ENCODE measurements at places on chromosomes 1 and 21.

DNA sequence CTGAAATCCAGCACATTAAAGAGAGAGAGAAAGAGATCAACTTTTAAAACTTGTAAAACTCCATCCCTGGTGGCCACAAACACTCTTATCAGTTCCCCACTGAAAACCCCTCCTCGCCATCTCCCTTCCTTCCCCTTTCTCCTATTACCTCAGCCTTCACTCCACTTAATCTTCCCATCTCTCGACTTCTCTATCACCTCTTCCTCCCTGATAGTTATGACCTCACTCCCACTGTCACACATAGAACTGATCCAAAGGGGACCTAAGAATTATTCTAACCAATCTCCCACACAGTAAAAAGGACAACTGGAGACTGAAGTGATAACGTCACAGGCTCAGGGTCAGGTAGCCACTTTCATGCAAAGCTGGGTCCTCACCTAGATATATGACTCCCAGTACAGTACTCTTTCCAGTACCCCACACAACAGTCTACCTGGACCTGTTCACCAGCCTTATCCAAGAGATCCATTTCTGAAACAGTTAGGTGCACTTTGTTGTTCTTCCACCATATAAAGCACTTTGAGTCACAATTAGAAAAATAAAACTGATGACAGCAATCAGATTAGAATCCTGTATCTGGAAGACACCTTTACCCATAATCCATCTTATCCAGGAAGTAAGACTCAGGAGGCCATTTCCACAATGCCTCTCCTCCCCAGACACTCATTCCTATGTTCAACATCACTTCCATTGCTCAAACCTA lies 324.8 kb downstream of the SMYD3 start:
- no peak for DNase-seq

DNA sequence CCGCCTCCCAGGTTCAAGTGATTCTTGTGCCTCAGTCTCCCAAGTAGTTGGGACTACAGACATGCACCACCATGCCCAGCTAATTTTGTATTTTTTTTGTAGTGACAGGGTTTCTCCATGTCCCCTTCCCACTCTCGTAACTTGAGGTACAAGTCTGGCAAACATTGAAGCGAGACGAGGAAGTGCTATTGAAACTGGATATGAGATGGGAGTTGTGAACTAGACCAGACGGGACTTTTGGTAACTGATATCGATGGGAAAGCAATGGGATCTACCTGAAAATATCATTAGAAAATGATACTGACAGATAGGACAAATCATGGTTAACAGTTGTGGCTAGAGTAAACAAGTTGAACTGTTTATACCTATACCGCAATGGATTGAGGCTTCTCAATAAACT lies 95.2 kb upstream of the TRABD2B start:
- DNase-seq = no peak

DNA sequence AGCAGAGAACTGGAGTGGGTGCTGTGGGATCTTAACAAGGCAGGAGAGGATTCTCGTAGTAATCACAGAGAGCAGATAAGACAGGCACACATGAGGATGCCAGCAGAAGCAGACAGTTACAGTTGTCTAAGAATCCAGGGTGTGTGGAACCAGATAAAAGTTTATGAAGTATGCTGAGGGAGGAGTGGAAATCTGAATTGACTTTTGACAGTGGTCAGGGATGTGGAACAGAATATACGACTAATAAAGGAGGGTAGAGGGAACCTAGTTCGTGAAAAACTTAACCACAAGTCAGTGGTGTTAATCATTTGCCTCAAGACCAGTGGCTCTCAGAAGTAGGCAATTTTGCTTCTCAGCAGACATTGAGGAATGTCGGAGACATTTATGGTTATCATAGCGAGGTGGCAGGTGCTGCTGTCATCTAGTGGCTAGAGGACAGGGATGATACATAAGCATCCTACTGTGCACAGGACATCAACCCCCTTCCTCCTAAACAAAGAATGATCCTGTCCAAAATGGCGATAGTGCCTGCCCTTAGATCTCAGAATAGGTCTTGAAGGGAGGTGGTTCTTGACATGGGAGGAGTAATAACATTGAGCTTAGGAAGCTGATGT lies 3.0 kb downstream of the LRRC8D start:
- no peak for DNase-seq

- DNase-seq = no peak
These were observed 261.5 kb downstream of the GPATCH2 start for GRCh38 chr1:217369271-217369981.

DNA sequence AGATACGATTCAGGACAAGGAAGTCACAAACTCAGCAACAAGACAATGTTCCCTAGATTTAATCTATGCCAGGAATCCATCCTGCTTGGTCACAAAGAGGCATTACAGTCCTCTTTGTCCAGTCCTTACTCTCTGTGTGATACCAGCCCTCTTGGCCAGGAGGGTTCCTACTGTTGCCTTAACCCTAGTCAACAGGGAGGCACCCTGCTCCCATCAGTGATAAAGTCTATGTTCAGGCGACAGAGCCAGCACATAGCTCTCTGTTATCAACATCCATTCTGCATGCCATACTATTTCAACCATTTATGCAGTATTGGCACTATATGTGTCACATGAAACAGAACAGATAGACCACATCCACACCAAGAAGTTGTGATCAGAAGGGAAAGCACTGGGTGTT lies 4.4 kb upstream of the NPL start:
- no peak for DNase-seq

- DNase-seq = no peak
These were observed 78.0 kb upstream of the ATP5PO start for GRCh38 chr21:33993286-33994231.

- no peak for DNase-seq
These were observed 16.2 kb downstream of the MIER1 start for GRCh38 chr1:66940981-66941380.

DNA sequence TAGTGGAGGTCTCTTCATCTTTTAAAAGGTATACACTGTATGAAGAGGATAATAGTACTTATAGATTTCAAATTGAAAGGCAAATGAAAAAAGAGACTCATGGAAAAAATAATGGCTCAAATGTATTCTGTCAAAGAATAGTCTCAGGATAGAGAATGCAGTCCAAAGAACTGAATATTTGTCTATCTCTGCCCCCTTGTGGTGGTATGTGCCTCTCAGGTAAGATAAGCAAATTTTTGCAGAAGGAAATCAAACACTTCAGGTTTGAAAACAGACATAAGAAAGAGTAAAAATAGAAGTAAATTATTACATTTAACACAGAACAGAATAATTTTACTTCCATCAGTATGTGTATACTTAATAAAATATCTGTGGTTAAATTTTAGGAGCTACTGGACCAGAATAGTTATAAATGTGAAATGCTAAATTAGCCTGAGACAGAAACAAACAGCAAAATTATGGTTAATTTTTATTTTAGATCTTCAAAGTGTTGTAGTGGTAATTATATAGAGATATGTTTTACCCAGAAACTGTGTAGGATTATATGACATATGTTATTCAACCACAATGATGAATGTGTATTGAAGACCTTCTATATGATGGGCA lies 164.4 kb upstream of the PALMD start:
- peak; percentile 13 for DNase-seq

- DNase-seq = no peak
These were observed 4.3 kb downstream of the CAMK1G start for GRCh38 chr1:209587789-209588188.

- no peak for DNase-seq
These were observed 32.1 kb upstream of the KCNE1 start for GRCh38 chr21:34544032-34544496.

DNA sequence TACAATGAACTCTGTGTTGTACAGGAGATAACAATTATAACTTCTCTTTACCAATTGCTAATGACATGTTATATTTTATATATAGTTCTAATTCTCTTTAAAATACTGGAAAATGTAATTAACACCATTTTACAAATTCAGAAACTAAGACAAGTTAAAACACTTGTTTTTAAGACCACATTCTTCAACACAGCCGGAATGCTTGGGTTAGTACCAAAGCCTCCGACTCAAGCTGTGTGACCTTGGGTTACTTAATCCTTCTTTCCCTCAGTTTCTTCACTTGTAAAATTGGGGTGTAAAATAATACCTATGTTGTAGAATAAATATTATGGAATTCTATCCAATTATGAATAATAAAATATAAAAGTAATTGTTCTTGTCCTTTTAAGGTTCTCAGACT lies 378.7 kb downstream of the USH2A start:
- DNase-seq = no peak

- peak; percentile 59 for DNase-seq
These were observed 199.4 kb upstream of the EDN2 start for GRCh38 chr1:41683681-41684500.

DNA sequence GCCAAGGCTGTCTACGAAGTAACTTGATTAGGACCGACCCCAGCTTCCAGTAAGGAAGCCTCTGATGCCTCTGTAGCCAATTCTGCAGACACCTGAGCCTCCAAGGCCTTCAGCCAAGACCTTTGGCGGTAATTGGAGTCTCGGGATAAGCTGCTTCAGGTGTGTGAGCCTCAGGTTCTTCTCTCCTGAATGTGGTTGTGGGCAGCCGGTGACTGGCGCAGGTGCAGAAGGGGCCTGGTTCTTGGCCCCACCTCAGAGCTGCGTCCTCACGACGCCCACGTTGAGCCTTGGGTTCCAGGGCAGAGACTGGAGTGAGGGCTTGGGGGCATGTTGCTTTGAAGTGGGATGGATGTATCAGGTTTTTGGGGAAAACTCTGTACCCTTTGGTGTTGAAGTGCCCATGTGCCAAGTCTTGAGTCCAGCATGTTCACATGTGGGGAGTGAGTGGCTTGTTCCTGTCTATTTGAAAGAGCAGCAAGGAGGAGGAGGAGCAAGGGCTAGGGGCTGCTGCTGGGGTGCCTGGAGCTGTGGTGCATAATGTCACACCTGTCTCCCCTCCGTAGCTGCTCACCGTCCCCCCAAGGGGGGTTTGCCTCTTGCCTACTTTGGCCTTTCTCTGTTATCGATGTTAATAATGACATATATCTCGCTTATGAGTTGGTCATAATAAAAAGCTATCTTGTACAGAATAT lies 1.4 kb downstream of the PSEN2 start:
- no peak for DNase-seq

- DNase-seq = no peak
These were observed 45.3 kb upstream of the SLC5A9 start for GRCh38 chr1:48177257-48177656.

GRCh38 chr21:35384375-35384774 lies 335.3 kb upstream of the RUNX1 start:
- no peak for DNase-seq

DNA sequence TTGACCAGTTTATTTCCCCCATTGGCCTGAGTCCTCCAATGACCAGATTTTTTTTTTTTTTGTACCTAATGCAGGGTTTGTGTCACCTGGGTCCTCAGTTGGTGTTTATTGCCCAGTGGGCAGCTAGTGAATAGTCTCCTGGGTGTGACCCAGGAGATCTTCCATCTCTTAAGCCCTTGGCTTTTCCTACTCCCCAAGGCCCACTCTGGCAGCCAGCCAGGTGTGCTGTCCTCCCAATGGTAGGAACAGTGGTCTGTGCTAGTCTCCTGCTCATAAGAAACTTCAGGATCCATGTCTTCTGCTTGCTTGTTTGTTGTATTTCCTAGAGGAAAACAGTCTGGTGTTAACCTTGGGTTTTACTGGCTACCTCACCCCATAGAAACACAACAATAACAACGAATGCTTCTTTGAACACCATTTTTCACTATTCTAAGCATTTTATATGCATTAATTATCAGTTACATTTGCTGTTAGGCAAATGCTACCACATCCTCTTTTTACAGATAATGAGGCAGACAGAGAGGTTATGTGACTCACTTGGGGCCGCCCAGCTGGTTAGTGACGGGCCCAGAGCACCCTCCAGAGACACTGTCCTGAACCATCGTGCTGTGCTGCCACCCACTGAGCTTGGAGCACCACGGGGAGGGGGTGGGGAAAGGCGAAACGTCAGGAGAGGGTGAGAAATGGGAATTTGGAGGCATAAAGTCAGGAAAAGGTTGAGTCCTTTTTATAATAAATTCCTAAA lies 107.5 kb downstream of the HIVEP3 start:
- DNase-seq = peak; percentile 27

DNA sequence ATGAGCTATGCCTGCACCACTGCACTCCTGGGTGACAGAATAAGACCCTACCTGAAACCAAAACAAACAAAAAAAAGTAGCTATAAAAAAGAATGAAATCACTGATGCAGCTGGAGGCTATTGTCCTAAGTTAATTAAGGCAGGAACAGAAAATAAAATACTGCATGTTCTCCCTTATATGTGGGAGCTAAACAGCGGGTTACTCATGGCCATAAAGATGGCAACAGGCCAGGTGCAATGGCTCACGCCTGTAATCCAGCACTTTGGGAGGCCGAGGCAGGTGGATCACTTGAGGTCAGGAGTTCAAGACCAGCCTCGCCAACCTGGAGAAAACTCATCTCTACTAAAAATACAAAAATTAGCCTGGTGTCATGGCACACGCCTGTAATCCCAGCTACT lies 152.7 kb downstream of the PIK3R3 start:
- no peak for DNase-seq

DNA sequence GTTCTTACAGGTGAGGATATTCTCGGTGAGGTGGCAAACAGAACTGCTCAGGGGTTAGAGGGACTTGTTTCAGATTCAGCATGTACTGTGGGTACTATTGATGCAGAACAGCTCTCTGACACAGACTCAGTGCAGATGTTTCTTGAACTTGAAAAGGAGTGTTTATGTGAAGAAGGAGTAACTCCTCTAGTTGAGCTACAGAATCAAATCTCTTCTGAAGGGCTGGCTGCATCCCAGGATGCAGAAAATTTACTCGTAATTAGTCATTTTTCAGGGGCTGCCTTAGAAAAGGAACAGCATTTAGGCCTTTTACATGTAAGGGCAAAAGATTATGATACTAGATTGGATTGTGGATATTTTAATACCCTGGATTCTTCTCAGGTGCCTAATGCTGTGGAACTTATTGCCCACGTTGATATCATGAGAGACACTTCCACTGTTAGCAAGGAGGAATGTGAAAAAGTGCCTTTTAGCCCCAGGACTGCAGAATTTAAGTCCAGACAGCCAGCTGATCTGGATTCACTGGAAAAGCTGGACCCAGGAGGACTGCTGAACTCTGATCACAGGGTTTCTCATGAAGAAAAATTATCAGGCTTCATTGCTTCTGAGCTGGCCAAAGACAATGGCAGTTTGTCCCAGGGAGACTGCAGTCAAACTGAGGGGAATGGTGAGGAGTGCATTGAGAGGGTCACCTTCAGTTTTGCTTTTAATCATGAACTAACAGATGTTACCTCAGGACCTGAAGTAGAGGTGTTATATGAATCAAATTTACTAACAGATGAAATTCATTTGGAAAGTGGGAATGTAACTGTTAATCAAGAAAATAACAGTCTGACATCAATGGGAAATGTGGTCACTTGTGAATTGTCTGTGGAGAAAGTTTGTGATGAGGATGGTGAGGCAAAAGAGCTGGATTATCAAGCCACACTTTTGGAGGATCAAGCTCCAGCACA lies 79.6 kb upstream of the BMP8A start:
- DNase-seq = no peak

GRCh38 chr1:16918371-16918770 lies 3.4 kb upstream of the CROCC start:
- no peak for DNase-seq

GRCh38 chr1:13832100-13832499 lies 132.1 kb downstream of the PRDM2 start:
- DNase-seq = no peak

Data from CD8-positive, alpha-beta T cell (primary cell).